ENCODE measurements at places on chromosomes 6 and 20.

DNA sequence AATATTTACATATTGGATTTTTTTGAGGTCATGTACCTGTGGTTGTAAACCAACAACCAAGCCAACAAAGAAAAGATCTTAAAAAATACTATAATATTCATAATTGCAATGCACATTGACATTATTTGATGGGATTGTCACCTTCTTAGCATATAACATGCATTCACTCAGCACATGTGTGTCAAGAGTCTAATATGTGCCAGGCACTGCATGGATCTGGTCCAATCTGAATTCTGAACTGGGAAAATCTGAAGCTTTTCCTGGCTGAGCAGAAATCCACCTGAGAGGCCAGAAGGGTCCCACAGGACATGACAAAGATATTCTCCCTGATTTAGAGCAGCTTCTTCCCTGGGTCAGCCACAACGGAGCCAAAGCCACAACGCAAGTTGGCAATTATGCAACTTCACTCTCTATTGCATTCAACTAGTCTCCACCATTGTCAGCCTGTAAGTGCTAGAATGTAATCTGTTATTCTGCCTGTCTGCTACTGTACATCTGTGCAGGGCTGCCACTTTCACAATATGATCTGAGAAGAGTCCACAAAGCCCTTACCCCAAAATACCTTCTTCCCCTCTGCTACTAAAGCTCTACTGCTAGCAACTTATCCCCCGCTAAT, 17.0 kb upstream of the DDO start:
- DNase-seq: no peak

DNA sequence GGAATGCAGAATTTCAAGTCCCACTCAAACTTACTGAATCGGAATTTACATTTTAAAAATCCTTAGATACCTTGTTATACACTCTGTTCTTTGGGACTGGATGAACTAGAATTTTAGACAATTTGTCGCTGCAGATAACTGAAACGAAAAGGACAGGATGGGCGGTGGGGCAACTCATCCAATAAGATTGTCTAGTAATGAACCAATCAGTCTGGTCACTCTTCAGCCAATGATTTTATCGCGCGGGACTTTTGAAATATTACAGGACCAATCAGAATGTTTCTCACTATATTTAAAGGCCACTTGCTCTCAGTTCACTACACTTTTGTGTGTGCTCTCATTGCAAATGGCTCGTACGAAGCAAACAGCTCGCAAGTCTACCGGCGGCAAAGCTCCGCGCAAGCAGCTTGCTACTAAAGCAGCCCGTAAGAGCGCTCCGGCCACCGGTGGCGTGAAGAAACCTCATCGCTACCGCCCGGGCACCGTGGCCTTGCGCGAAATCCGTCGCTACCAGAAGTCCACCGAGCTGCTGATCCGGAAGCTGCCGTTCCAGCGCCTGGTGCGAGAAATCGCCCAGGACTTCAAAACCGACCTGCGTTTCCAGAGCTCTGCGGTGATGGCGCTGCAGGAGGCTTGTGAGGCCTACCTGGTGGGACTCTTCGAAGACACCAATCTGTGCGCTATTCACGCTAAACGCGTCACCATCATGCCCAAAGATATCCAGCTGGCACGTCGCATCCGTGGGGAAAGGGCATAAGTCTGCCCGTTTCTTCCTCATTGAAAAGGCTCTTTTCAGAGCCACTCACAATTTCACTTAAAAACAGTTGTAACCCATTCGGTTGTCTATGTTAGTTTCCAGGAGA, 41.9 kb upstream of the HFE start:
- peak; percentile 75 for DNase-seq

DNA sequence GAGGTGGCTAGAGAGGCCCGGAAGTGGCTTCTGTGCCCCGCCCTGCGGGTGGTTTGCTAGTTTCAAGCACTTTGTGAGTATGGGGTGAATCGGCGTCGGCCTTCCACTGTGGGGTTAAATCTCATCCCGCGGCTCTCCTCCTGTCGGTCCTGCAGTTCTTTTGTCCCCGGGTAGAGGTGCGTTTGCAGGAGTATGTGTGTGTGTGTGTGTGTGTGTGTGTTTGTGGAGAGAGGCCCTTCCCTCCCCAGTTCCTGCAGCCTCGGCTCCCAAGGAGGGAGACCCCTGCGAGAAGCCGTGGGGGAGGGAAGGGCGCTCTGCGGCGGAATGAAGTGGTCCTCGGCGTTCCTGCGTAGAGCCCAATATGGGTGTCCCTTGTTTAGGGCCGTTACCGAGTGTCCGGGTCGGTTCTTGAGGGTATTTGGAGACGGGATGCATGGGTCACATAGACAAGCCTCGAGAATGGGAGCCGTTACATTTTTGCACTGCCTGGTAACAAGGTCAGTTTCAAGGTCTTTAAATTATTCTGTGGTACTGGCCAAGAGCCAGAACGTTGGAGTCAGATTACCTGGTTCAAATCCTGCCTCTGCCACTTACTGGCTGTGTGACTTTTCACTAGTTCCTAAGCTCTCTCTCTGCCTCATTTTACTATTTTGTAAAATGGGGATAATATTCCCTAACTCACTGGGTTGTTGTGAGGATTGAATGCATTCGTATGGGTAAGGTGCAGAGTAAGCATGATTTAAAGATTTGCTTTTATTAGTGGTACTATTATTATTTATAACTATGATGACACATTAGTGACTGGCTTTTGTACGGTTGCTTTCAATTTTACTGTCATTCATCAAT, at the start of gene ZKSCAN3:
ZKSCAN3 (plus strand) TSS at position 56 of the 846 bp plus-strand sequence. CDS start 9,640 bp downstream, outside the sequence.
- peak; percentile 63 for DNase-seq

GRCh38 chr6:160161647-160161986, 40.0 kb downstream of the SLC22A1 start:
- DNase-seq: no peak

DNA sequence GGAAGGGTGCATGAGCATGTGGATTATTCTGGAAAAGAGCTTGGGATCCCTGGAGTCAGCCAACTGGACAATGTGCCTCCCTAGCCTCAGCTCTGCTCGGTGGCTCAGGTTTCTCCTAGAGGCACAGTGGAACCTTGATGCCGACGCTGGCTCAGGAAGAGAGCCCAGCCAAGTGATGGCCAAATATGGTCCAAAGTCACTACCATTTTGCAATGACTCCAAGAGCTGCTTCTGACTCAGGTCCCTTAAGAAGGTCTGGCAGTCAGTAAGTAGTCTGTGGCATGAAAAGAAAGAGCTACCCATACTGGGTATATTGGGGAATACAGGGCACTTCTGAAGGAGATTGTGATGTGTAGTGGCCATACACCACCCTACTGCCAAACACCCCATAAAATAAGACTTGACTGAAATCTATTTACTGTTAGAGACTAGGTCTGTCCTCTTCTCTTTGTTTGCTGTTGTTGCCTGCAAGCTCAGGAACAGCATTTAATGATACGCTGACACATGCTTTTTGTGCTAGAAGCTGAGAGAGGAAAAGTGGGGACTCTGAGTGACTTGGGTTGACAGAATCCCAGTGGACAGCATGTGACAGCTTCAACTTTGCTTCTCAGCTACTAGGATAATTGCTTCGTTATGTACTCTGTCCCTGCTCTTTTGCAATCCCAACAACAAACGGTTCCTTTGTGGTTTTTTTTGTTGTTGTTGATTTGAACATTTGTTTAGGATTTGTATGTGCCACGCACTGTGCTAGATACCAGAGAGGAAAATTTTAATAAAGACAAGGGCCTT, 30.3 kb upstream of the OGFRL1 start:
- no peak for DNase-seq

GRCh38 chr20:45836841-45837240, 3.2 kb downstream of the SNX21 start:
- no peak for DNase-seq

GRCh38 chr20:47815866-47816265, 30.6 kb upstream of the SULF2 start:
- no peak for DNase-seq

- no peak for DNase-seq
These were observed 1.6 kb downstream of the ADGRB3 start for GRCh38 chr6:68636666-68637065.

DNA sequence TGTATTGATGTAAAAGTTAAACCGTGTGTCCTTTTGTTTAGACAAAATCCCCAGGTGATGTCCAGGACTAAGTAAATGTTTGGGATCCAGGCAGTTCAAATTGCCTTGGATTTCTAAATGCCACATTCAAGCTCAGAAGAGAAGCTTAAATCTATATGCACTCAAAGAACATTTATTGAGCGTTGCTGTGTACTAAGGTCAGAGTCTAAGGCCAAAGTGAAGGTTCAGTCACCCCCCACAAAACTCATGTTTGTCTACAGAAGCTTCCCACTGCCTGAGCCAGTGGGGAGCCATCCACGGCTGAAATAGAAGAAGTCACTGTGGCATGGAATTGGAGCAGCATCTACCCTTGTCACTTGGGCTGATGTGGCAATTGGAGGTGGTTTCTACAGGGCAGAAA, 70.7 kb upstream of the INSM1 start:
- DNase-seq: no peak

DNA sequence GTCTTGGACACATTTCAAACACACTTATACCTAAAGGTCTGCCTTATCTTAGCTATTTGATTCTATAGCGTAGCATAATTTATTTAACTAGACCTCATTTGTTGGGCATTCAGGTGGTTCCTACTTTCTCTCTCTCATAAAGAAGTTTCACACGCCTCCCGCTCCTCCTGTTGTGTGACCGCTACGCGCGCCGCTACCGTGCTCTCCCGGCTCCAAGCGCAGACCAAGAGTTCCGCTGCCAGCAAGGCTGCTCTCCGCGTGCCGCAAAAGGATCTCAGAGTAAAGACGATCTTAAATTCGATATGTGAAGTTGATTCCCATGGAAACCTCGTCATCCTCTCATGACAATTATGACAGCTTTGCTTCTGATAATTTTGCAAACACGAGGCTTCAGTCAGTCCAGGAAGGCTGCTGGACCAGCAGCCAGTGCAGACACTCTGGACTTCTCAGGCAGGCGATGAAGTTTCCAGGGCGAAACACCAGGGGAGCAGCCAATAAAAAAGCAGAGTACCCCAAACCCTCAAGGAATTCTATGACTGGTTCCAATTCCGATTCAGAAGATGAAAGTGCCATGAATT, 20.4 kb downstream of the PRSS16 start:
- DNase-seq: no peak

- no peak for DNase-seq
These were observed 60.4 kb downstream of the DOK5 start for GRCh38 chr20:54535746-54536145.

GRCh38 chr6:40930555-40930954, 108.5 kb downstream of the UNC5CL start:
- DNase-seq: no peak

- DNase-seq: no peak
These were observed 25.3 kb upstream of the ZNFX1 start for GRCh38 chr20:49303065-49303552.

GRCh38 chr20:43900496-43900895, 14.2 kb upstream of the TOX2 start:
- no peak for DNase-seq

GRCh38 chr6:43945768-43946080, 175.7 kb downstream of the VEGFA start:
- no peak for DNase-seq

DNA sequence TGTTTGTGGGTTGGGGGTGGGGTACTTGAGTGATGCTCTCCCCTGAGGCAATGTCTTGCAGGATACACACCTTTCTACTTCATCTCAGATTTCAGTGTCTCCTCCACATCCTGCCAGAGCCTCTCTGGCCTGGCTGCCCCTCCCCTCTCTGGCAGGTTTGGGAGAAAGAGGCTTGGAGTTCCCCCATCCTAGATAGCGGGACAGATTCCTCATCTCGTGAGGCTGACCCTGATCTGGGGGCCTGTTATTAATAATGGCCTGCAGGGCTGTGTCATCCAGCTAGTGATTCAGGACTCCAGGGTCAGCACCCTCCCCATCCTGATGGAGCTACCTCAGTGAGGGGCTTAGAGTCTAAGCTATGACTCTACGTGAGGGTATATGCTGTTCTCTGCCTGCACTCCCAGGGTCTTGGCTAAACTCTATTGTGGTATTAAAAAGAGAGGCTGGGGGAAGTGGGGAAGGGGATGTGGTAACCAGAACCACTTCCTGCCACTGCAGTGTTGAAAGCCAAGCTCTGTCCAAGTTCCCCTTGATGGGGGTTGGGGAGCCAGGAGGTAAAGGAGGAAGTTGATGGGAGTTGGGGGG, 3.7 kb upstream of the MMP9 start:
- peak; percentile 35 for DNase-seq

DNA sequence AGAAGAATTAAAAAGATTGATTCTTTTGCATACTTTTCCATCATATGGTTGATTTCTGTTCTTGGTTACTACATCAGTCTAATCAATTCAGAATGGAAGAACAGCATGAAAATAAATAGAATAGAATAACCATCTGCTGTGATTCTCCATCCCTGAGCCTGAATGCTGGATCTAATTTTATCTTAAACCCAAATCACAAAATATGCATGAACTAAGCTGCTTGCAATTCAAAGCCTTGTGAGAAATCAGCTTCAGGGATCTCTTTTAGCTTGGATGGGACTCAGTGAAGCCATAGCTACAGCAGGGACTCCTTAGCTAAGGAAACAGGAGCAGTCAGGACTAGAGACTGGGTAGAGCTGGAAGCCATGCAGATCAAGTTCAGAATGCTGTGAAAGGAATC, 74.1 kb downstream of the TPBG start:
- no peak for DNase-seq

- DNase-seq: no peak
These were observed 310.0 kb upstream of the PRND start for GRCh38 chr20:4411744-4412143.

DNA sequence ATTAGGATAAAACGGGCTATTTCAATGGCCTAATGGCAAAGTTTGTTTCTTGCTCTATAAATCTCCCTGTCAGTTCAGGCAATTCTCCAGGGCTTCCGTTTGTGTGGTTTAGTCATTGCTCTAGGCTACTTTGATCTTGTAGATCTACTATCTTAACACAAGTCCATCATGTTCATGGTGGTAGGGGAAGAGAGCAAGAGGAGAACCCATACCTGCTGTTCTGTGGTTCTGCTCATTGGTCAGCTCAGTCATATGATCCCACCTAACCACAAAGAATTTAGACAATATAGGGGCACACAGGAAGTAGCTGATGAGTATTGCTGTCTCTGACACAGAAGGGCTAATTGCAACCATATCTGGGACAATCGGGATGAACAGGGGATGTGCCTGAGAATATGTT, 4.9 kb upstream of the DEK start:
- no peak for DNase-seq

DNA sequence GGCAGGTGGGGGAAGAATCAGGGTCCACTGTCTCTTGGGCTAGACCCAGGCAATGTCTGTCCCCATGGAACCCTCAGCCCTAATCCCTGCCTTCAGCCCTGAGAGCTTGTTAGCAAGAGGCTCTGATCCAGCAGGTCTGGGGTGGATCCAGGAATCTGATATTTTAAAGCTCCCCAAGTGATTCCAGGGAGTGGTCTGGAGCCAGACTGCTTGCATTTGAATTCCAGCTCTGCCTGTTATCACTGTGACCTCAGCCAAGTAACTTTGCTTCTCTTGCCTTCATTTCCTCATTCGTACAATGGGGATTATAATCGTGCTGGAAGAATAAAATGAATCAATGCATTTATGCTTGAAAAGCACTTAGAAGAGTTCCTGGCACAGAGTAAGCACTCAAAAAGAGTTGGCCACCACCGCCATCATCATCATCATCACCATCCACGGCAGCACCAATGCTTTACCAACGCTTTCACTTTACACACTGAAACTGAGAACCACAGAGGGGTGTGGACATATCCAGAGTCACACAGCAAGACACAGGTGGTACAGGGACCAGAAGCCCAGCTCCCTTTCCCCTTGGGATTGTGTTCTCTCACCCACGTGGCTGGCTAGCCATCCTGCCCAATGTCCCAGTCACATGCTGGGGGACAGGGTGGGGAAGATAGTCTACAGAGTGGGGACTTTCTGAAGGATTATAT, 75.7 kb upstream of the RALY start:
- no peak for DNase-seq

Data from NCI-H187 (cell line).